ENCODE measurements at places on chromosomes 5 and 9. TPM values are rescaled to one million over a fixed set of nuclear protein-coding genes. Genes with fewer than 3 reads are reported as not detected.

GRCh38 chr5:134451936-134452505 is 40.3 kb upstream of the CDKN2AIPNL start:
- no peak for DNase-seq

GRCh38 chr5:53940921-53941320 is 369.5 kb downstream of the ARL15 start:
- DNase-seq: no peak

Gene CYLC2
- not detected for total RNA-seq

DNA sequence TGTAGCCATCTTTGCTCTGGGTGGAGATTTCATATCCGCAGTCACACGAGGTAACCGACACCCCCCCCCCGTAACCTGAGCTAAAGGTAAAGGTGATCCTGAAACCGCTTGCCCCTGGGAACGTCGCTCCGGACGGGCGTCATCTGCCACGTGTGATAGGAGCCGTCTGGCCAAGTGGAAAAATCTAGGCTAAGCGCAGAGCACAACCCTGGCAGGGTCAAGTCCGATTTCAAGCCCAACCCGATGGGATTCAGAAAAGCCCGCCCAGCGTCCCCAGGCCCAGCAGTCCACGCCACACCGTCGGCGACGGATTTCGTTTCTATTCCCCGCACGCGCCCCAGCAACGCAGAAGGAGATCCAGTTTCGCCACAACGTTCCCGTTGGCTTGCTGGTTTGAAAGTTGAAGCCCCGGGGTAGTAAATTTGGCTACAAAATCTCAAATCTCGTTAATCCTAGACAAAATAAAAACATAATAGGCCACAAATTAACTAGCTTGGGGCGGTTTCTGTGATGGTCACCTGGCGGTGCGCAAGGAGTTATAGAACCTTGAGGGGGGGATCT is 32.4 kb upstream of the NFIB start:
- DNase-seq: peak; percentile 29

Gene FANCC
- 14.2 TPM for total RNA-seq

Gene FAM120AOS
- 88.4 TPM for total RNA-seq

Gene NDUFA8
- 66.9 TPM for total RNA-seq

Gene ENG
- 34.8 TPM for total RNA-seq

GRCh38 chr5:151781201-151781600 is 9.4 kb downstream of the G3BP1 start:
- no peak for DNase-seq

- DNase-seq: no peak
These were observed 94.0 kb downstream of the RCL1 start for GRCh38 chr9:4886698-4887097.

DNA sequence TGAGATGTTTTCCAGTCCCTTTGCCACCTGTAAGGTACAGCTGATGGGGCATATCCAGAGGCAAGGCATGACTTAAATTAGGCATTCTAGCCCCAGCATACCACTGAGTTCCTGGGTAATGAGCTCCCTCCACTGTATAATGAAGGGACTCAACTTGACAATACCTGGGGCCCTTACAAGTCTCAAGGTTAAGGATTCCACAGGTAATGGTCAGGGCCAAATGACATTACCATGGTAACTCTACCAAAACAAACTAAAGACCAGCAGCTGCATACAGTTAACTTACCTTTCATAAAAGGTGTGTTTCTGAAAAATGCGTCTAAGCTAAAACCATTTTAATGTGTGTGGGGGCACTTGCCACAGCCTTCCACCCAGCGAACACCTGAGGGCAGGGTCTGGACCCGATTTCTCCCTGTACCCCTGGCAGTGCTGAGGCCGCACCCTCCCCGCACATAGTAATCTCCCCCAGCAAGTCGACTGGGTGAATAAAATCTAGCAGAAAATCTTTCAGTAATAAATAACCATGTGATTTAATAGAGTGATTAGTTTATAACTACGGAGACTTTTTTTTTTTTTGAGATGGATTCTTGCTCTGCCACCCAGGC is 24.2 kb downstream of the CCDC69 start:
- DNase-seq: no peak

Gene MYOZ3
- total RNA-seq: 0.35 TPM

GRCh38 chr9:28471261-28471660 is 898.0 kb upstream of the C9orf72 start:
- DNase-seq: no peak

DNA sequence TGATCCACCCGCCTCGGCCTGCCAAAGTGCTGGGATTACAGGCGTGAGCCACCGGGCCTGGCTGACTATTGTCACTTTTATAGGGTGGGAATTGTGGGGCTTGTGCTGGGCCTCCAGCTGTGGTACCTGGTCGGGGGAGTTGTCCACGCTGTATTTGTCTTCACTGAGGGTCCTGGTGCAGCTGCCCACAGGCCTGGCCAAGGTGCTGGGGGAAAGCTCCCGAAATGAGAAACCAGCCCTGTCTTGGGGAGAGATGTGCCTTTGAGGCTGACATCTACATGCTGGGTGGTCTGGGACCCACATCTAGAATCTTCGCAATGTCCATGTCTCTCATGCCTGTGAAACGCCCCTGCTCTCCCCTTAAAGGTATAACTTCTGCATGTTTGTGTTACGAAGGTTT is 2.6 kb downstream of the EXOC3 start:
- DNase-seq: no peak

Gene TXNDC8
- not detected for total RNA-seq

GRCh38 chr5:18792145-18792544 is 1157.9 kb downstream of the TAF11L14 start:
- no peak for DNase-seq
